ENCODE measurements at places on chromosomes 12 and 14. TPM values are rescaled to one million over a fixed set of nuclear protein-coding genes. Genes with fewer than 3 reads are reported as not detected.

DNA sequence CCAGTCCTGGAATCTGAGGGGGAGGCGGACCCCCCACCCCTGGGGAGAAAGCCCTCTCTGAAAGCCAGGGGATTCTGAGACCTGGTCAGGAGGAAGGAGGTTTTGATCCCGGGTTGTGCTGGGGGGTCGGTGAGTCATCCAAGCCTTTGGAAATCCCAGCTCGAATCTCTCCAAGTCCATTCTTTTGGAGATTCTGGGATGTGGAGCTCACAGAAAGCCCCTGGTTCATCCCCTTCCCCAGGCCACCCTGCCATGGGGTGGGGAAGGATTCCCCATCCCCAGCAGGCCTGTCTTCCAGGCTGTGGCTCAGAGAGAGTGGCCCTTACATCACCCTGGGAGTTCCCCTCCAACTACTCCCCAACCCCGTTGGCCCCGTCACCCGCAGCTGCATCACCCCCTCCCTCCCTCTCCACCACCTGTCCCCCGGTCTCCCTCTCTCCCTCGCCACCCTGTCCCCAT is 14.3 kb downstream of the EXOC3L4 start:
- no peak overlapping the region for H3K4me3 ChIP-seq
- H3K27ac ChIP-seq, result no peak overlapping the region
- H3K36me3 ChIP-seq, result no peaks in the 10 kb centered on the region
- no peak for DNase-seq
- peaks cover 2% of the 10 kb centered on the region for H3K27me3 ChIP-seq
- peaks cover 6% of the 10 kb centered on the region for H3K4me1 ChIP-seq

DNA sequence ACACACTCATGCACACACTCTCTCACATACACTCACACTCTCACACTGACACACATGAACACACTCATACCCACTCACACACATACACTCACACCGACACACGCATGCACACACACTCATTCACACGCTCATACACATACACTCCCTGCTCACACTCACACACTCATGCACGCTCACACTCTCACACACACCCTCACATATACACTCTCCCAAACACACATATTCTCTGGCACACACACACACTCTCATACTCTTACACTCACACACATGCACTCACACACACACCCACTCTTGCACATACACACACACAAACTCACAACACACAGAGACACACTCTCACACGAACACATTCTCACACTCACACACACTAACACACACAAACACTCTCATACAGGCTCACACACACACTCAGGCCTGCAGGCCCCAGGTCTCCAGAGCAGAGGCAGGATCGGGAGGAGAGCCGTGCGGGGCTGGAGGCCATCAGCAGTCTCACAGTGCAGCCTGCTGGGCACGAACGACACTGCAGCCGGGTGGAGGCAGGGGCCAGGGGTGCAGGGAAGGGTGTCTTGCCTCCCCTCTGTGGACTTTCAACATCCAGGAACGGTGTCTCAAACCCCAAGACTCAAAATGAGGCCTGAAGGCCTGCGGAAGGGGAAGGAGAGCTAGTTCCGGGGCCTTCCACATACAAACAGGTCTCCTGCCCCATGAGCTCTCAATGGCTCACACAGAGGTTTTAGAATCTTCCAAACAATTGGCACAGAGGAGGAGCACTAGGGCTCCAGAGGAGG is 148.7 kb downstream of the ANO2 start:
- no peaks in the 10 kb centered on the region for H3K4me1 ChIP-seq
- H3K27me3 ChIP-seq, result no peaks in the 10 kb centered on the region
- no peaks in the 10 kb centered on the region for H3K36me3 ChIP-seq
- DNase-seq, result no peak
- no peak overlapping the region for H3K27ac ChIP-seq

The POLR3B gene
- total RNA-seq, result 5.2 TPM

The PRB2 gene
- total RNA-seq, result not detected

The MUCL1 gene
- total RNA-seq, result not detected
